ENCODE measurements at places on chromosomes 5 and 9. TPM values are rescaled to one million over a fixed set of nuclear protein-coding genes. Genes with fewer than 3 reads are reported as not detected.

Gene CA9
- total RNA-seq: not detected

DNA sequence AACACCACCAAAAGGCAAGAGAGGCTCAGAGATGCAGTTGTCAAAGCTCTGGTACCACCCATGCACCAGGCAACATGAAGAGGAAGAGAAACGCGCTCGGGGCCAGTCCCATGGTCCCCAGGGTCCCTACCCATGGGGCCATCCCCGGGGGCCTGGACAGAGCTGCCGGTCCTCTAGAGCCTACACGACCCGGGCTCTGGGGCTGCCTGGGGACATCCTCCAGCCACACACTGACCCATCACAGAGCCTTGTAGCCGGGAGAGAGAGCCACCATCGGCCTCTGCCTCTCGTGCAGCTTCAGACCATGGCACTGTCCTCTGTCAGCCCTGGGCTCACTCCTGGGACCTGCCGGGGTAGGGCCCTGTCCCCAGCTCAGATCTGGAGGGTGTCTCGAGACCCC is 23.7 kb downstream of the VAV2 start:
- DNase-seq: no peak

DNA sequence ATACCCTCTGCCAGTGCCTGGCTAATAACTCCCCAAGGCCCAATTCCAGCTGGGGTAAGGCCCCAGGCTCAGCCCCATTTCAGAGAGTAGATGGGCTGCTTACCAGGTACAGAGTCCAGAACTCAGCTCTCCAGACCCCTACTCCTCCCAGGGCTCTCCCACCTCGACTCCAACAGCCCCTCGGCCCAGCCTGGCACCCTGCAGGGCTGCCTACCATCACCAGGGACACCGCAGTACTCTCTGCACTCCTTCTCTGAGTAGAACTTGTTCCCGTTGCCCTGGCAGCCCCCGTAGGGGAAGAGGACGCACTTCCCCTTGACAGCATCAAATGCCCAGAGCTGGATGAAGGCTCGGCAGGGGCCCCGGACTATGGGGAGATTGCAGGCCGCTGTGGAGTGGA is 17.4 kb downstream of the AMBP start:
- DNase-seq: no peak

Gene CEP72
- total RNA-seq: 3.7 TPM

Gene SLC6A3
- total RNA-seq: not detected

DNA sequence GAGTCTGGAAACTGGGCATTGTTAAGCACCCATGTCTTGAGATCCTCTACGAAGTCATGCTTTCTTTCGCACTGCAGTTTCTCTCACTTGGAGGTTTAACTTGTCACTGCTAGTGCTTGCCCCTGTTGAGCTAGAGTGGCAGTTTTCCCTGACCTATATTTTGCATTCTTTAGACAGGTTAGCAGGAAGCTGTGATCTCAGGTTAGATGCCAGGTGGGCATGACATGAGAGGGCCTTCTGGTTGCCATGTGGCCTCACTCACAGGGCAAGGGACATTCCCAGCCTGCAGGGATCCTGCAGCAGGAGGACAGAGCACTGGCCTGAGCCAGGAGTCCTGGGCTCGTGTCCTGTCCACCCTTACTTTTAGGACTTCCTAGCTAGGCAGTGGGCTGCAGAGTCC is 28.6 kb downstream of the SLC36A1 start:
- no peak for DNase-seq

GRCh38 chr5:95799191-95799835 is 23.2 kb downstream of the GLRX start:
- no peak for DNase-seq

Measured in tibial nerve (tissue), 4 donors.